Stimulated activated CD4-positive, alpha-beta T cell treated with anti-CD3 and anti-CD28 coated beads, Interleukin-12 subunit alpha, Interleukin-12 subunit beta, amount 100 ng/mL, for 24 hours (primary cell): ENCODE measurements at places on chromosomes 16 and 17.

DNA sequence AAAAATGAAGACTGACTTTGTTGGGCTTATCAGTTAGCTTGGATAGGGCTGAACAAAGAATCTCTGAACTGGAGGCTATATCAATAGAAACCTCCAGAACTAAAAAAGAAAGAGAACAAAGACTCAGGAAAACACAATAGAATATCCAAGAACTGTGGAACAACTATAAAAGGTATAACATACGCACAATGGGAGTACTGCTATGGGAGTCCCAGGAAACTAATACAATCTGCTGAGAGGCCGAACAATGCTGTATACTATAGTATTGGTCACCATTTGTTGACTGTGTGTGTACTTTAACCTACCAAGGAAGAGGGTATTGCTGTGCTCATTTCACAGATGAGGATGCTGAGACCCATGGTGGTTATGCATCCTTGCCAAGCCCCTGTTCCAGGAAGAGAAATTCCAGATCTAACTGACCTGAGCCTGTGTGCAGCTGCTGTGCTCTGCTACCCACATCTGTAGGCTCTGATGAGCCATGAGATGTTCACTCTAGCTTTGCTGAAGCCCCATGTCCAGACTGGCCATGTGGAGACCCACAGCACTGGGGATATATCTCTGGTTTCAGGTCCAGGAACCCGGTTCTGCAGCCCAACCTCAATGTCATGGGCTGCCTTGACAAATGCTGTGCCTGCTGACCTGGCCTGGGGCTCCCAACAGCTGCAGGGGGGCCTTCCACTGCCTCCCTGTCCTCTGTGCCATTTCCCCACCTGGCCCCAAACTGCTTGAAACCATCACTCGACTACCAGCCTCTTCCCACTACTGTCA is 254.3 kb upstream of the TNRC6C start:
- DNase-seq = no peak

- DNase-seq = no peak
Measured at GRCh38 chr17:77189148-77189547, 48.4 kb downstream of the SEC14L1 start.

GRCh38 chr16:84054916-84055315 is 12.3 kb upstream of the SLC38A8 start:
- DNase-seq = no peak

DNA sequence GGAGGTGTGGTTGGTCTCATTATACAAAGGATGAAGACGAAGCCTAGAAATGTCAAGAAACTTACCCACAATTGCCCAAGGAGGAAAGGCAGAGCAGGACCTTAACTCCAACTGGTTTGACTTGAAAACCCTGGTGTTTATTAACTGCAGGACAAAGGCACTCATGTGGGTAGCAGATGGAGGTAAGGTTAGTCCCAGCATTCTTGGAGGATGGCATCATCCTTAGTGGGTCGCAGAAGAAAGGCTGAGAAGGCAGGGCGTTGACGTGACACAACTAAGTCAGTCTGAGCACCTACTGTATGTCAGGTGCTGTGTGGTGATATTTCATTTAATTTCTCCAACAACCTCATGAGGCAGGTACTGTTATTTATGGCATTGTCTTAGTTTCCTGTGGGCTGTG is 101.3 kb downstream of the HAPSTR1 start:
- no peak for DNase-seq

DNA sequence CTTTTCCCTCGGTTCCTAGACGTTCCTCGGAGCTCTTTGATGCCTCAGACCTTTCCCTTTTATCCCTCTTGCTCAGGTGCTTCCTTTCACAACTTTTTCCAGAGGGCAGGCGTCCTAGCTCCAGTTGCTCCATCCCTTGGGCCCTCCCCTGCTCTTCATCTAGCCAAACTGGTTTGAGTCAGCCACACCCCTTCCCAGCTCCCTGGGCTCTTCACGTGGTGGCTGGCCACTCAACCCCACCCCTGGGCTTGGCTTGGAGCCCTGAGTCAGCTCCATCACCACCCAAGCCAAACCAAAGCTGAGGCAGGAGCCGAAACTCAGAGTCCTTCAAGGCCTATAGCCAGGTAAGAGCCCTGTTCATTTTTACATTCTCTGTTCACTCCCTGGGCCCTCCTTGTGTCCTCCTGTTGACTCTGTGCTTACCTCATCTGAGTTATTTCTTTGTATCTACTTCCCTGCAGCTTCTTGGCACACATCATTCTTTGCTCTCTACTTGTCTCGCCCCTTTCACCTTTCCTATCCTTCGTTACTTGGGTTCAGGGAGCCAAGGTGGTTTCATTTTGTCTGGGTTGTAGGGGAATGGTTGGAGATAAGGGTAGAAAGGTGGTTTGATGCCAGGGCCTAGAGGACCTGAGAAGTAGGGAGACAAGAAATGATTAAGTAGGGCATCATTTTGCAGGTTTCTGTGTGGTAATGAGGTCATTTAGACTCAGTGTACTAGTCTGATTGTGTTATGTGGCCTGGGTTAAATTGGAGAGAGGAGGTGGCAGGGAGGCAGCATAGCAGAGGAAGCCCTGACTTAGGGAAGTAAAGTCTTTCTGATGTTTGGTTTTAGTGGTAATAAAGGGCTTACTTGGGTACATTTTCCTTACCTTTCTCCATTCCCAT is 7.6 kb upstream of the PHKG2 start:
- no peak for DNase-seq

GRCh38 chr16:88872650-88873331 is 6.3 kb upstream of the PABPN1L start:
- no peak for DNase-seq

DNA sequence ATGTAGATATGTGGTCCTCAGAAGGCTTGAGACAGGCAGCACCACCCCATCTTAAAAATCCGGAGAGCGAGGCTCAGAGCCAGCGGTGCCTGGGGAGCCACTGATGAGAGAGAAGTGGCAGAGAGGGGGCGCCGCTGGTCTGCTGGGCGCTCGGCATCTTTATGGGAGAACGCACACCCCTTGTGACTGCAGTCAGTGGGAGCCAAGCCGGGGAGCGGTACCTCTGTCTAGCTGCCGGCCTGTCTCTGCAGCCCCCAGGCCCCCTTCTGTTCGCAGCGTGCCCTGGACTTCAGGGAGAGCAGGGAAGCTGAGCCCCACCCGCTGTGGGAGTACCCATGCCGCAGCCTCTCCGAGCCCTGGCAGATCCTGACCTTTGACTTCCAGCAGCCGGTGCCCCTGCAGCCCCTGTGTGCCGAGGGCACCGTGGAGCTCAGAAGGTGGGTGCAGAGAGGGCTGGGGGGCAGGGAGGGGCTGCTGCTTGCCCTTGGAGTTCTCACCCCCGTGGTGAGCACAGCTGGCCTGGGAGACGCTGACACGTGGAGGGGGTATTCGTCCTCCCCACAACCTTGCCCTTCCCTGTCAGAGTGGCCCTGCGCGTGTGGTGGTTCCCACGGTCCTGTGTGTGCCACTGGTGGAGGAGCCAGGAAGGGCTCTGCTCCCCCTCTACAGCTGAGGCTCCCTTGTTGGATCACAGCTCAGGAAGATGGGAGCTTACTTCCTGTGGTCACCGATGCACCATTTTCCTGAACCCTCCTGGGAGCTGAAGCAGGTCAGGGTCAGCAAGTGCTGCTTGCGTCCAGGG is 44.8 kb downstream of the PRMT7 start:
- no peak for DNase-seq

- DNase-seq = no peak
Measured at GRCh38 chr16:82628088-82628423, 1.3 kb downstream of the CDH13 start.

DNA sequence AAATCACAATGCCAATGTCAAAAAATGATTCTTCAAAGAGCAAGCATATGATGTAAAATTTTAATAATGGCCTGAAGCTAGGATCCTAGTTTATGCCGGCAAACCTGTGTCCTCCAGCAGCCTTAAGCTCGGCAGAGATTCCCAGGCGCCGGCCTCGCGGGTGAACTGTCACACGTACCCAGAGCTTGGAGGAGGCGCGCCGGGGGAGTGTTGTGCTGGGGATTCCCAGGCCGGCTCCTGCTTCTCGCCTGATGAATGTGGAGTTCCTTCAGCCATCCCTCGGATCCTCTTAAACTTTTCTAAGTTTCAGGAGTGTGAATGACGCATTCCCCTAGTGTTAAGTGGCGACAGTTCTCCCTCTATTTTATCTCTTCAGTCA is 19.1 kb upstream of the NTN1 start:
- no peak for DNase-seq

- no peak for DNase-seq
Measured at GRCh38 chr17:1999557-2000251, 25.4 kb downstream of the RTN4RL1 start.

DNA sequence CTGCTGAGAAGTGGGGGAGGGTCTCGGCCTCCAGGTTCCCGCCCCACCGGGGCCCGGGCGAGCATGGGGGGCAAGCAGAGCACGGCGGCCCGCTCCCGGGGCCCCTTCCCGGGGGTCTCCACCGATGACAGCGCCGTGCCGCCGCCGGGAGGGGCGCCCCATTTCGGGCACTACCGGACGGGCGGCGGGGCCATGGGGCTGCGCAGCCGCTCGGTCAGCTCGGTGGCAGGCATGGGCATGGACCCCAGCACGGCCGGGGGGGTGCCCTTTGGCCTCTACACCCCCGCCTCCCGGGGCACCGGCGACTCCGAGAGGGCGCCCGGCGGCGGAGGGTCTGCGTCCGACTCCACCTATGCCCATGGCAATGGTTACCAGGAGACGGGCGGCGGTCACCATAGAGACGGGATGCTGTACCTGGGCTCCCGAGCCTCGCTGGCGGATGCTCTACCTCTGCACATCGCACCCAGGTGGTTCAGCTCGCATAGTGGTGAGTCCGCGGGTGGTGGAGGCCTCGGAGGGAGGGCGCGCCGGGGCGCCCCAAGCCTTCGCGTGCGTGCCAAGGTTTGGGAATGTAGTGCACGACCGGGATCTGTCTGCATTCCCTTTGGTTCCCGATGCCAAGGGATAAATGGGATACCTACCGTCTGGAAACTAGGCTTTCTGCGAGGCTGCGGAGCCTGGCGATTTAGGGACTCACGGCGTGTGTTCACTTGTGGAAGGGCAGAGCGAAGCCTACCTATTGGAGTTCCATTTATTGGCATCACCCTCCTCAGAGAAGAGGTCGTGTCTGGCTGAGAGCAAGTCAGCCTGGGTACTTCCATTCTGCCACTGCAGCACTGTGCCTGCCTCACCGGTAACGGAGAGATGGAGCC is 1.0 kb downstream of the ZNRF1 start:
- DNase-seq = no peak

GRCh38 chr16:22070361-22071330 is 21.7 kb upstream of the VWA3A start:
- DNase-seq = no peak

- DNase-seq = no peak
Measured at GRCh38 chr17:36673068-36673467, 71.7 kb downstream of the MRM1 start.

GRCh38 chr16:47057630-47057993 is 84.1 kb upstream of the DNAJA2 start:
- DNase-seq = no peak

DNA sequence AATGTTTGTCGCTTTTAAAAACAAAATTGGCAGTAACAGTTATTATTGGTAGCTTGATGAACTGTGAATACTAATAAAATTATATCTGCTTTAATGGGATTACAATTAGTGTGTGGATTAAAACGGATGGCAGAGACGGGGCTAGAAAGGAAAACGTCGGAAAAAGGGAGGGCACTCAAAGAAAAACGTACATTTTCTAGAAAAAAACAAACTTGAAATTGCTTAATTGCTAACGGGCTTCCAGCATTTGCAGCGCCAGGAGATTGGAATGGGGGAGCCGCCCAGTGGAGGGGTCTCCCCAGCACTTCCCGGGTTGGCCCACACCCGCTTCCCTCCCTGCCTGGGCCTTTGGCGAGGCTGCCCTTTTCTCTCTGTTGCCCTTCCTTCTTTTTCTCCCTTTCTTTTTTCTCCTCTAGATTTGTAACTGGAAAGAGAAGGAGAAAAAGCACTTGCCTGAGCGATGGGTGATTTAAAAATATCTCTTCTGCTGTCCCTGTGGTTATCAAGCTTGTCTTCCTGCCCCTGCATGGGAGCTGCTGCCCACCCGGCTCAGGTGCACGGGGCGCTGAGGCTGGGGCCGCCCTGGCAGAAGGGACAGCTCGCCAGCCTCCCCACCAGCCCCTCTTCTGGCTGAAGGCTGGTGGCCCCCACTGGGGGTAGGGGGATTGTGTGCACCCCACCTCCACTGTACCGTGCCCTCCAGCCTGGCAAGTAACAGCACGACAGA is 5.9 kb downstream of the BAHCC1 start:
- DNase-seq = no peak

DNA sequence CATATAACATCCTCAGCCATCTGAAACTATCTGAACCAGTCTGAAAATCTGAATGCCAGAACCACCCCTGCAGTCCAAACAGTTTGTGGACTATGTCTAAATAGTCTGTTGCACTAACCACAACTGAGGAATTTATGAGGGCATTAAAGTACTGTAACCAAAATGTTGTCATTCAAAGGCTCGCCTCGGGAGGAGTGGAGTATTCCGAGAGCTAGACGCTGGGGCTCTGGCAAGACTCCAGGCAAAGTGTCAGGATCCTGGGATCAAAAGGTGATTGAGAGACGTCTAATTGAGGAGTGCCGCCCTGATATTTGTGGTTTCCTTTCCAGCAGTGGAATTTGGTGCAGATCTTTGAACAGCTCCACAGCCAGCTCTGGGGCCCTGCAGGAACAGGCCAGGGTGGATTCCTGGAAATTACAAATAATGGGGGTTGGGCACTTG is 142.9 kb upstream of the MYOCD start:
- no peak for DNase-seq
